T-cell (primary cell): ENCODE measurements at places on chromosomes 3 and 15. TPM values are rescaled to one million over a fixed set of nuclear protein-coding genes. Genes with fewer than 3 reads are reported as not detected.

Gene MAP3K13
- total RNA-seq: 7.7 TPM

DNA sequence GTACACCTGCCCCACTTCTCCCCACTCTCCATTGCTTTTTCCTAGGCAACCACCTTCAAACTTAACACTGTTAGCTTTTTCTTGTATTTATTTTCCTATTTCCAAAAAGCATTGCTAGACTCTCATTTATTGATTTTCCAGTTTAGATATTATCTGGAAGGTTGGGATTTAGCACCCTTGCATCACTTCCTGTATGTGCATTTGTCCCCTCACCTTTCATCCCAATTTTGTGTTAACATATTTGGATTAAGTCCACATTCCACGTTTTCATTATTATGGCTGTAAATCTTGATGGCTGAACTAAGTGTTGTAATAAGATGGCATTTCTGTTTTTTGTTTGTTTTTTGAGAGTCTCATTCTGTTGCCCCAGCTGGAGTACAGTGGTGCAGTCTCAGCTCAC, 109.7 kb downstream of the TBC1D2B start:
- H3K27me3 ChIP-seq: no peaks in the 10 kb centered on the region
- no peaks in the 10 kb centered on the region for H3K36me3 ChIP-seq
- no peak overlapping the region for H3K4me3 ChIP-seq
- no peak for DNase-seq
- no peaks in the 10 kb centered on the region for H3K4me1 ChIP-seq
- H3K27ac ChIP-seq: no peak overlapping the region

Gene STAC
- total RNA-seq: not detected

DNA sequence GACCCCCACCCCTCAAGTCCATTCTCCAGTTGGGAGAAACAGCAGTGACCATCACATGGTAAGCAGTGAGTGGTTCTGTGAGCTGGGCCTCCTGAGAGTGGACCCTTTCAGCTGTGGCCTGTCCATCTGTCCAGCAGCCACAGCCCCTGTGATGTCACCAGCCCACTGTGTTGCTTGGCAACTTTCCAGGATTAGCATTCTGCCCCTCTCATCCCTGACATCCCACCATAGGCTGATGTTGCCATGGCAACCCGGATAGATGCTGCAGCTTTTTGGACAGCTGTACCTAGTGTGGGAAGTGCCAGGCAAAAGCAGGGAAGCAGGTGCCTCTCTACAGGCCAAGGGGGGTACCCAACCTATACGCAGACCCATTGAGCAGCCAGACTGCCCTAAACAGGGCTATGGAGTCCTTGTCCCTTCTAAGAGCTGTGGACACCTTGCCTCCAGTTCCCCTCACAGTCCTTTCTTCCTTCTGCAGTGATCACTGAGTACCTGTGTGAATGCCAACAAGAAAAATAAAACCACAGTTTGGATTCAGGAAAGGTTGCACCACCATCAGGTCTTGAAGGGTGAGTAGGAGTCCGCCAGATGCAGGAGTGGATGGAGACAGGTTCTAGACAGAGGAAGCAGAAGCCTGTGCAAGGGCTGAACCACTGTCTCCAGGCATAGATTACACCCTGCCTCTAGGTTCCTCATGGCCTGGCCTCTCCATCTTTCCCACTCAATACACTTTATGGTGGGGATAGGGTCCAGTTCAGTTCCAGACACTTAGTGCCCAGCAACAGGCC, at the start of gene DNAH1:
Gene DNAH1 (plus strand): TSS at position 343 of the 788 bp plus-strand sequence. CDS start 6,124 bp downstream, outside the sequence.
- H3K36me3 ChIP-seq: peaks cover 4% of the 10 kb centered on the region
- H3K4me1 ChIP-seq: no peaks in the 10 kb centered on the region
- H3K27ac ChIP-seq: no peak within 1 kb of the TSS
- H3K4me3 ChIP-seq: no peak within 1 kb of the TSS
- no peaks in the 10 kb centered on the region for H3K27me3 ChIP-seq

Gene CDC25A
- total RNA-seq: 0.38 TPM

- H3K27ac ChIP-seq: no peak overlapping the region
- no peaks in the 10 kb centered on the region for H3K4me1 ChIP-seq
- H3K36me3 ChIP-seq: no peaks in the 10 kb centered on the region
Measured at GRCh38 chr3:173865900-173866498, 468.5 kb downstream of the NLGN1 start.

DNA sequence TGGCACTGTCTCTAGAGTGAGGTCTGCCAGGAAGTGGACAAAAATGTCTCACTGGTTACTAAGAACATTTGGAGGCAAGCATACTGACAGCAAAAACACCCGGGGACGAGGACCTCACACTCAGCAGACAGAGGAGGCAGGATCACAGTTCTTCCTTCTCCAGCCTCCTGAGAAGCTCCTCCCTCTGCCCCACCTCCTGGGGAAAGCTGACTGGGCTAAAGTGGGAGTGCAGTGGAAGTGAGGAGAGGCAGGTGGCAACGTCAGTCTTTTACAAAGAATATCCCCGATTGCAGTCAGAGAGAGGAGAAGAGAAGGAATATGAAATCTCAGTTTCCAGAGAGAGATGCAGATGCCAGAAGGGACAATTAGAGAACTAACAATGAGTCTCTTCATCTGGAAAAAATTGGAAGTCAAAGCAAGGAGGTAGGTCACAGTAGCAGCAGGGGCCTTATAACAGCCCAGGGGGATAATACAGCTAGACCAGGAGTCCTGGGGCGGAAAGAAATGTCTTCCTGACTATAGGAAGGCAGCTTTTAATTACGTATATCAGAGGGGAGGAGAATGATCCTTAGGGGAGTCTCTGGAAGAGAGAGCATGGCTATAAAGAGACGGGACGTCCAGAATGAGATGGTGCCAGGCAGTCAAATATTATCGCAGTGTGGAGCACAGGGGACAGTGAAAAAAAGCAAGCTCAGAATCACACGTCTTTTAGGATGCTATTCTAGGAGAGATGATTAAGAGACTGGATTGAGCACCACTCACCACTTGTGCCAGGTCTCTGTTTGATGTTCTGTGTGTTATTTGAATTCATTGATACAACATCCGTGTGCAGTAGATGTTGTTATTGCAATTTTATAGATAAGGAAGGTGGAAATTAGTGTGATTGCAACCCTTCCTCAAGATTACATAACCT, 47.2 kb downstream of the LEO1 start:
- H3K36me3 ChIP-seq: no peaks in the 10 kb centered on the region
- no peak overlapping the region for H3K4me3 ChIP-seq
- H3K27ac ChIP-seq: no peak overlapping the region
- H3K4me1 ChIP-seq: no peaks in the 10 kb centered on the region
- no peaks in the 10 kb centered on the region for H3K27me3 ChIP-seq

Gene ZMYND10
- 1.9 TPM for total RNA-seq

GRCh38 chr3:45365060-45365459, 23.3 kb upstream of the LARS2 start:
- DNase-seq: no peak
- H3K4me3 ChIP-seq: no peak overlapping the region
- peaks cover 2% of the 10 kb centered on the region for H3K27me3 ChIP-seq
- H3K4me1 ChIP-seq: no peaks in the 10 kb centered on the region

DNA sequence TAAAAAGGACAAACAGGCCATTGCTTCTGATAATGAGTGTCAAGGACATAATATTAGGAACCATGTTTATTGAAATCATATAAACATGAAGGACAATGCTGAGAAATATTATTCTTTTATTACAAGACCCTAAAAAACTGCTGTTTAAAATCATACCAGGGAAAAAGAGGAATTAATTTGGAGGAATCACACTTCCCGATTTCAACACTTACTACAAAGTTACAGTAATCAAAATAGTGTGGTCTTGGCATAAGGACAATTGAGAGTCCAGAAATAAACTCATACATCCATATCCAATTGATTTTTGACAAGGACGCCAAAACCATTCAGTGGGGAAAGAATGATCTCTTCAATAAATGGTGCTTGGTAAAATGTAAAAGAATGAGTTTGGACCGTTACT, 13.0 kb downstream of the CYP1A1 start:
- no peak overlapping the region for H3K4me3 ChIP-seq
- H3K4me1 ChIP-seq: peaks cover 5% of the 10 kb centered on the region
- H3K27ac ChIP-seq: no peak overlapping the region
- no peaks in the 10 kb centered on the region for H3K36me3 ChIP-seq
- no peaks in the 10 kb centered on the region for H3K27me3 ChIP-seq
- no peak for DNase-seq

DNA sequence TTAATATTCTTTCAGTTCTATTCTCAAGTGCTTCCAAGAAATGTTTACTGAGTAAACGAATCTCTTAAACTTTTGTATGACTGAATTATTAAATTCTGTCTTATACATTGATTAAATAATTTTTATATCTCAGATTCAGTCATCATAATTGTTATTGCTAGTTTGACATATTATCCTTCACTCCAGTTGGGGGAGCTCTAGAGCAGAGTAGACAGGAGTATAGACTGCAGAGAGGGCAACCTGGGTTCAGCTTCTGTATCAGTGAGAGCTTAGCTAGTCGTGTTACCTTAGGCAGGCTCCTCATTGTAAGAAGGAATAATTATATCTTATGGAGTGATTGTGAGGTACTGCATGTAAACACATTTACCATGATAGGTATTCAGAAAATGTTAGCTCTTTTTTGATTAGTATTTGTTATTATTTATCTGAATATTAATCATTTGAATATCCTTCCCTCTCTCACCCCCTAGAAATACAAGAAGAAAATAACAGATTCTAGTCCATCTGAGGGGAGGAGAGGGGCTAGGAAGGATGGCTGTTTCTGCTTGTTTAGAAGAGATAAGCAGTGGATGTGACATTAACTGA, 31.0 kb upstream of the ZCWPW2 start:
- peaks cover 31% of the 10 kb centered on the region for H3K36me3 ChIP-seq
- H3K4me3 ChIP-seq: no peak overlapping the region
- peak; percentile 35 for DNase-seq
- no peaks in the 10 kb centered on the region for H3K4me1 ChIP-seq
